ENCODE measurements at places on chromosomes 2 and 18. TPM values are rescaled to one million over a fixed set of nuclear protein-coding genes. Genes with fewer than 3 reads are reported as not detected.
A peak's percentile ranks its signal among the peaks of the same experiment; 100 is the strongest.

Gene CCBE1
- 22.8 TPM for total RNA-seq

Gene ADAM23
- 11.4 TPM for total RNA-seq

DNA sequence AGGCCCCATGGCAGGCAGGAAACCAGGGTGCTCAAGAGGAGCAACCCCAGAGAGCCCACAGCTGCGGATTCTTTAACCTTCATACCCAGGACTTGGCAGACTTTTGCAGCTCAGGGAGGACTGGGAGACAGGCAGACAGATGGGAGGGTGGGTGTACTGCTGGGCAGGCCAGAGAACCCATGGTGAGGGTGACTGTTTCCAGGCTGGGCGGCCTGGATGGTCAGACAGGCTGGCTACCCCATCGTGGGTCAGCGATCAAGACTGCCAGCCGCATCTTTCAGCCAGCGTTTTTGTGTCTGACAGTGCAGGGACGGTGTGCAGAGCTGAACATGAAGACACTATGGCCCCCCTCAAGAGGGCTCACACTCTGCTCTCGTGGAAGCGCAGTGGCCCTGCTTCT lies 82.2 kb downstream of the MARCO start:
- no peaks in the 10 kb centered on the region for H3K36me3 ChIP-seq
- H3K27ac ChIP-seq = no peak overlapping the region
- H3K27me3 ChIP-seq = peaks cover 5% of the 10 kb centered on the region
- no peak for DNase-seq

DNA sequence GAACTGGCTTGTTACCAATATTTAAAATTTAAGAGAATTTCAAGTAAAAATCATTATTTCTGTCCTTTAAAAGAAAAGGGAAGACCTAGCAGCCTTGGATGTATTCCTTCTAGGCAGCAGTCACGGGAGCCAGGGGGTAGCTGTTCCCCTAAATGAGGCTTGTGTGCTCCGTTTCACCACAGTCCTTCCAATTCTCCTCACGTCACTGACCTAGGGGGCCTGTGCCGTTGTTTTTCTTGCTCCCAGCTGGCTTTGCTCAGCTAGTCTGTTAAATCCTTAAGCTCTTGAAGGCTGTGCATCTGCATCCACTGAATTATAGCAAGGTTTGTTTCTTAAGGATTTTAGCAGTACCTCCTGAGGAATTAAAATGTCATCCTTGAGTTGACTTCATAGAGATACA lies 9.9 kb downstream of the KLHL23 start:
- H3K4me3 ChIP-seq = no peak overlapping the region
- peaks cover 6% of the 10 kb centered on the region for H3K4me1 ChIP-seq
- peak; percentile 57 for DNase-seq
- H3K27ac ChIP-seq = no peak overlapping the region

Gene DNAJC5G
- total RNA-seq = not detected

Gene C2orf74
- total RNA-seq = 10.3 TPM

DNA sequence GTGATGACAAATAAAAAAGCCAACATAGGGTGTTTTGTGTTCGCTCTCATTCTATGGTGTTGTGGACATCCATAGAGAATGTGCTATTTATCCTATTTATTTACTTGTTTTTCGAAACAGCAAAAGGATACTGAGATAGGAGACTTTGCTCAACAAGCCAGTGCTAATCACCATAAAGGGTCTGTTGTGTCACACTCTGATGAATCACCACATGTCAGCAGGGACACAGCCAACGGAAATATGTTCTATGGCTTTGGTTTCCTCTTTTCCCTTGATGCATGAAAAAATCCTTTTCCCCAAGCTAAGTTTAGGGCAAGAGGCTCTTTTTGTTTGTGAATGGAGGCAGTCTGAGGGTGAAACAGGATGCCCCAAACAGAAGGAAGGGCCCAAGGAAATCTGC lies 154.3 kb downstream of the RNF152 start:
- no peaks in the 10 kb centered on the region for H3K36me3 ChIP-seq
- H3K27me3 ChIP-seq = no peaks in the 10 kb centered on the region
- H3K27ac ChIP-seq = peak overlapping the region; percentile 63
- DNase-seq = no peak

Gene TCF23
- total RNA-seq = not detected

- no peaks in the 10 kb centered on the region for H3K36me3 ChIP-seq
- H3K27ac ChIP-seq = no peak overlapping the region
- H3K4me1 ChIP-seq = peaks cover 30% of the 10 kb centered on the region
- H3K27me3 ChIP-seq = peaks cover 11% of the 10 kb centered on the region
- no peak overlapping the region for H3K4me3 ChIP-seq
- DNase-seq = peak; percentile 10
Observed at GRCh38 chr2:64491426-64491825, 32.7 kb upstream of the AFTPH start.

Gene CIB4
- total RNA-seq = not detected

GRCh38 chr2:201977651-201978050 lies 56.0 kb upstream of the FZD7 start:
- H3K4me1 ChIP-seq = peaks cover 9% of the 10 kb centered on the region
- no peak for DNase-seq
- no peak overlapping the region for H3K4me3 ChIP-seq
- H3K27me3 ChIP-seq = peaks cover 5% of the 10 kb centered on the region
- H3K36me3 ChIP-seq = no peaks in the 10 kb centered on the region
- H3K27ac ChIP-seq = no peak overlapping the region

- H3K36me3 ChIP-seq = no peaks in the 10 kb centered on the region
- H3K4me1 ChIP-seq = peaks cover 10% of the 10 kb centered on the region
- DNase-seq = no peak
- H3K27ac ChIP-seq = no peak overlapping the region
- H3K27me3 ChIP-seq = peaks cover 18% of the 10 kb centered on the region
- H3K4me3 ChIP-seq = no peak overlapping the region
Observed at GRCh38 chr2:42424033-42424432, 63.0 kb upstream of the COX7A2L start.

DNA sequence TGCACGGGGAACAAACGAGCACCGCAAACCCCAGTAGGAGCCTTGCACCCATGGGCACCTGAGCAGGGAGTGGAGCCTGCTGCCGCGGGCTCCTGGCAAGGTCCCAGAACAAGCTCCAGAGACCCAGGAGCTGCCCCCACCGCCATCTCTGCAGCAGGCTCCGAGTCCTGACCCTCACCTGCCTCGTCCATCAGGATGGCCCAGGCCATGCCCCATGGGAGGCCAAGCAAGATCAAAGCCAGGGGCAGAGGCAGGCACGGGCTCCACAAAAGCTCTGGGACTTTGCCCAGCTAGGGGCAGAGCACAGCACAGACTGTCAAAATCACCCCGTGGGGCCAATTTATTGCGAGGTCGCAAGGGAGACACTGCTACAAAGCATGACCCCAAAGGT lies 43.6 kb downstream of the GPC1 start:
- H3K36me3 ChIP-seq = peaks cover 9% of the 10 kb centered on the region
- H3K4me1 ChIP-seq = no peaks in the 10 kb centered on the region
- no peak overlapping the region for H3K27ac ChIP-seq
- no peaks in the 10 kb centered on the region for H3K27me3 ChIP-seq

Gene BARD1
- 15.5 TPM for total RNA-seq

GRCh38 chr18:55866886-55867285 lies 278.9 kb upstream of the TCF4 start:
- no peaks in the 10 kb centered on the region for H3K36me3 ChIP-seq
- H3K27ac ChIP-seq = no peak overlapping the region
- H3K4me1 ChIP-seq = peaks cover 32% of the 10 kb centered on the region

GRCh38 chr18:32610176-32610575 lies 139.5 kb upstream of the GAREM1 start:
- no peak overlapping the region for H3K4me3 ChIP-seq
- H3K27ac ChIP-seq = no peak overlapping the region
- no peak for DNase-seq
- no peaks in the 10 kb centered on the region for H3K4me1 ChIP-seq
- no peaks in the 10 kb centered on the region for H3K36me3 ChIP-seq

DNA sequence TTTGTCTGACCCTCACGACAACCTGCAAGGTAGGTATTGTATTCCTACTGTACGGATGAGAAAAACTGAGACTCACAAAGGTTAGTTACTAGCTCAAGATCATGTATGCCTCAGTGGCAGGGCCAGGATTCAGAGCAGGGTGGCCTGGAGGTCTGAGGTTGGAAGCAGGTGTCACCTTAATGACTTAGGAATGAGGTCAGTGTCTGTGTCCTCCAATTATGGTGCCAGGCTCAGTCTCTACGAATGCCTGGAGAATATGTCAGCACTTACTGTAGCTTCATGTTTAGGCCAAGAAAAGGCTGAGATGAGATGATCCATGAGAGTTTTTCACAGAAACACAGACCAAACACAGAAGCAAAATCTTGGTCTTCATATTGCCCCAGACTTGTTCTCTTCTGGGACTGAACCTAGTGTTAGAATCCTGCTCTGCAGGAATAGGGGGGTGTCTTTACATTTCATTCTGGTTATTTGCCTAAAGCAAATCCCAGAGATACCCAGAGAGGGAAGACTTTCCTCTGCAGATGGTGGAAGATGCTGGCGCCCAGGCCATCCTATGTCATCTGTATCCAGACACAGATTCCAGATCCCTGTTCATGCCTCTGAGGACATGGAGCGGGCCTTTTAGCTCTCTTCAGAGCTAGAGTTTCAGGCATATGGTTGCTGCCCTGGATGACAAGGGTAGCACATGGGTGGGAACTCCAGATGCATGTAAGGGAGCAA lies 16.3 kb upstream of the RAB10 start:
- H3K36me3 ChIP-seq = no peaks in the 10 kb centered on the region
- H3K4me3 ChIP-seq = no peak overlapping the region
- no peaks in the 10 kb centered on the region for H3K27me3 ChIP-seq
- peak overlapping the region; percentile 67 for H3K27ac ChIP-seq

DNA sequence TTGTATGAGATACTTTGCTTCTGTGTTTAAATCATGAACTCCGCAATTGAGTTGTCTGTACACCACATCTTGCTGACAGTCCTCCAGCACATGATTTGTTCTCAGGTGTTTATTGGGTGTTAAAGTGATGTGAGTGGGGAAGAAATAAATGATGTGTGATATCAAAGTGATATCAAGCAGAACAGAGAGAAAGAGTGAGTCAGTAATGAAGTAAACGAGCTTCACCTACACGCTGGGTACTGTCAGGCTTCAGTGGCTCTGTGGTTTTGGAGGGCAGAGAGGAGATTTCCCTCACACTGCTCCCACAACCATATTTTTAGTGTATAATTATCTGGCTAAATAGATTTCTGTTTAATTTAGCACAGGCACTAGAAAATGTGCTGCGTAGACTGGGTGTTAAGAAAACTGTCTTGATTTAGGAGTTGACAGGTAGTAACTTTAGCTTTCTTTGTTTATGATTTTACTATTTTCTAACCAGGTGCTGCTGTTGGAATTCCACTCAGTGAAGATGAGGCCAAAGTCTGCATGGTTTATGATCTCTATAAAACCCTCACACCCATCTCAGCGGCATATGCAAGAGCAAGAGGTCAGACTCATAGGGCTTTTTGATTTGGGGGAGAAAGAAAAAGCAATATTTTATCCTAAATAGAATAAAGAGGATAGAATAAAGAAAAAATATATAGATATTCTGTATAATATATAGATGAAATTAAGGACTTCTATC lies 21.2 kb downstream of the ATIC start:
- peaks cover 56% of the 10 kb centered on the region for H3K36me3 ChIP-seq
- H3K4me3 ChIP-seq = no peak overlapping the region
- DNase-seq = no peak

Gene COPS9
- total RNA-seq = 156 TPM

DNA sequence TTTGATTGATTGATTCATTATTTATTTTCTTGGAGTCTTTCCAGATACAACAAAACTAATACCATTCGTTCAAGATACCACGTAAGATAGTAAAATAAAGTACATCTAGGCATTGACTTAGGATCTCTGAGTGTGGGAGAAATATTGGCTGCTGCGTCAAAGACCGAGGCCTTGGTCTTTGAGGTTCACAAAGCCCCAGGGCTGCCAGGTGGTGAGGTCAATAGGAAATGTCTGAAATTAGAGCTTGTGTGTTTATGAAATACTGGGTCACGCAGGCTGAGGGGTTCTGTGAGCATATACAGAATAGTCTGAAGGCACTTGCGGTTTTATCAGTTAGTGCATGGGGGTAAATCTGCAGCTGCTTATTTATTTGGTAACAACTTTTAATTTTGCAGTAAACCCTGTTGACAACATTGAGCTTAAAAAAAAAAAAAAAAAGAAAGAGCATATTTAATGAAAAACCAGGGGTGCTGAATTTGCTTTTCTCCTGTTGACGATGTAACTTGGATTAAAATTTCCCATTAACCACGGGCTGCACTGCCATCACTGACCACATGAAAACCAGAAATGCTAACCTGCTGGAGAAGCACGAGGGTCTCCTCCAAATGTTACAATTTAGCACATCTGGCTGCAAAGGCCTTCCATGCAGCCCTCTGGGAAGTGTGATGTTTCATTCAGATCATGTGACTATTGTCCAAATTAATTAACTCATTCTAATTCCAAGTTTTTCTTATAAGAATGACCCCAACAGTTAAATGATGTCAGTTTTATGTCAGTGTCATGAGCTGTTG lies 27.1 kb upstream of the SERPINB12 start:
- H3K27ac ChIP-seq = no peak overlapping the region
- no peak overlapping the region for H3K4me3 ChIP-seq
- peaks cover 19% of the 10 kb centered on the region for H3K4me1 ChIP-seq
- peaks cover 2% of the 10 kb centered on the region for H3K27me3 ChIP-seq
- DNase-seq = no peak

- H3K4me3 ChIP-seq = no peak overlapping the region
- H3K36me3 ChIP-seq = no peaks in the 10 kb centered on the region
- no peak for DNase-seq
- H3K4me1 ChIP-seq = no peaks in the 10 kb centered on the region
- H3K27me3 ChIP-seq = peaks cover 18% of the 10 kb centered on the region
- no peak overlapping the region for H3K27ac ChIP-seq
Observed at GRCh38 chr2:74252862-74253261, 54.4 kb downstream of the MTHFD2 start.

DNA sequence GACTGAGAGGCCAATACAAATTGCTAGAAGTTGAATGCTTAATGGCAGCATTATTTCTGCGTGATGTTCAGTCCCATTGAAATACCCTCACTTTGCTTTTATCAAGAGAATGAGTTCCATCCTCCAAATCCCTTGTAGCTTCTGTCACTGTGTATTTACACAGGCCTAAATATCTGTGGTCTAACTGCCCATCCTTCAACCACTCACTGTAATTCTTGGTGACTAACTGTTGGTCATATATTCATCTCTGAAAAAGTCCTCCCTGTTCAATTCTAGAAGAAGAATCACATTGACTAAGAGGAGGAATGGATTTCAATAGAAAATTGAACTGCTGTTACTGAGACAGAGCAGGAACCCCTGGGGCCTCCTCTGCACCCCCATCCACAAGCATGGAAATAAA lies 74.2 kb upstream of the L3MBTL4 start:
- no peak for DNase-seq
- no peak overlapping the region for H3K27ac ChIP-seq
- H3K36me3 ChIP-seq = no peaks in the 10 kb centered on the region
- no peak overlapping the region for H3K4me3 ChIP-seq
- peaks cover 2% of the 10 kb centered on the region for H3K4me1 ChIP-seq

Gene DIPK1C
- total RNA-seq = not detected

All from osteocyte (in vitro differentiated cells).